ENCODE measurements at places on chromosomes 12 and 14. TPM values are rescaled to one million over a fixed set of nuclear protein-coding genes. Genes with fewer than 3 reads are reported as not detected.

DNA sequence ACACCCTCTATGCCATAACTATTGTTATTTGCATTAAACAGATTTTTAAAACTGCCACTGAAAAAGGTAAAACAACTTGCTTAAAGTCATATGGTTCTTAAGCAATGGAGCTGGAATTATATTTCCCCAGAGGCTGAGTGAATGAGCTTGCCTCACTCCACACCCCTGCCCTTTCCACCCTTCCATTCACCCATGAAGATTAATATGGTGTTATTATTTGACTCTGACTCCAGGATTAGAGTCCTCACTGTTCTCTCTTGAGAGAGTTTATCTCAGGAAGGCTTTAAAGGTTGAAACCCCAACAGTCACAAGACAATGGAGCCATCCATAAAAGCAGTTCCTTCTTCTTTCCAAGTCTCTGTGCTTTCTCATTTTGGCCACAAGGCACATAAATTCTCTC, 84.9 kb downstream of the RTN1 start:
- DNase-seq = no peak

GRCh38 chr12:40248034-40248433, 23.2 kb downstream of the LRRK2 start:
- DNase-seq = no peak

DNA sequence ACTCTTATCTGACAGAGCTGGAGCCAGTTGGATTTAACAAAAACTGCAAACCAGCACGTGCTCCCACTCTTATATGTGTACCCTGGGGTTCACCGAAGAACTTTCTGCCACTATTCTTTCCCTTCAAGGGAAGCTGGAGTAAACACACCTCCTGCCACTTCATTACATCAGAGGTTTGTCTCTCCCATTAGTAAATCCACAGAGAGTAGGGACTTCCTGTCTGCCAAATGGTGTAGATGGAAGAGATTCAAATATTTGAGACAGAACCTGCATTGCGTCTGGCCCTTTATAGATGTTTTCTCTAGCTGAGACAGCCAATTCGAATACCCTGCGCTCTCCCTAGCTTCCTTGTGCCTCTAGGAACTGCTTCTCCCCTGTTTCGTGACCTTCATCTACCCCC, 29.1 kb upstream of the AEBP2 start:
- no peak for DNase-seq

DNA sequence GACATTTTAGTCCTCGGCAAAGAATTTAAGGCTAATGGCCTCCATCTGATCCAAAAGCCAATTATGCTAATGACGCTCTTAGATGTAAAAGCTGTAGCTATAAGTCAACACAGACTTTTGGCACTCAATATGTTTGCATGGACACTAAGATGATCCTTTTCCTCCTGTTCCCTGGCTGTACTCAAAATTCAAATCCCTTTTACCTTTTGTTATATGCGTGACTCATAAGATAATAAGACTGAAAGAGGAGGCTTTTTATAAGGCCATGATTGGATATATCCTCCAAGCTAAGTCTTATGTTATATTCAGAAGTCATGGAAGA, 89.8 kb downstream of the PDZRN4 start:
- no peak for DNase-seq

DNA sequence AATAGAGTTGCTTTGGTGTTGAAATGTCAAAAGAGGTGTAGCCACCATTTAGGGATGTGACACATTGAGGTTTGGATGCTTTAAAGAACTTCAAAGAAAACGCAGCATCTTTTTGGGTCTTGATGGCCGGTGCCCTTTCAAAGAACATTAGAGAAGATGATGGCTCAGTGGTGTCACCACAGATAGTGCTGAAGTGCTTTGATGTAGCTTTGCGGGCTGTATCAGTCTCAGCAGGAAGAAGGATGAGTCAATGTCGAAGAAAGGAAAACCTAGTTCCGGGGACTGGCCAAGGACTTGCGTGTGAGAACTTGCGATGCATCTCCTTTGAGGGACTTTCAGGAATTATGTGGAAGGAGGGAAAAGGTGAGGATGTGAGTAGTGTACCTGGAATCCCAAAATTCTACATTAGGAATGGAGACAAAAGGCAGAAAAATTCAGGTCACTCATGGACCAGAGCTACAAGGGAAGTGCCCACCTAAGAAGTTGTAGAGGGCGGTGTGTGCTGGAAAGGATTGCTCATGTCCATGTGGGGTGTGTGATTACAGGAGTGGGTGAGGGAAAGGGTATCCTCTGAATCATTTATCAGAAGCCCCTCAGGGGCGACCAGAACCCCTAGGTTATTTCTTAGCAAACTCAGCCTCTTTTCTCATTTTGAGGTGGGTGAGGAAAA, 39.7 kb upstream of the GZMB start:
- DNase-seq = no peak

AMHR2 gene
- polyA plus RNA-seq = not detected

GRCh38 chr12:80707126-80707829, at the start of gene MYF6:
Gene MYF6, plus strand, starts transcription at chr12:80707634. Its CDS starts 86 bp downstream, at chr12:80707720.
- no peak for DNase-seq
